ENCODE measurements at places on chromosomes 4 and X. TPM values are rescaled to one million over a fixed set of nuclear protein-coding genes. Genes with fewer than 3 reads are reported as not detected.

GRCh38 chr4:151304755-151305154, 20.6 kb downstream of the SH3D19 start:
- no peak for DNase-seq
- no peaks in the 10 kb centered on the region for H3K27me3 ChIP-seq
- peaks cover 4% of the 10 kb centered on the region for H3K4me1 ChIP-seq
- no peak overlapping the region for H3K4me3 ChIP-seq
- H3K36me3 ChIP-seq, result no peaks in the 10 kb centered on the region

DNA sequence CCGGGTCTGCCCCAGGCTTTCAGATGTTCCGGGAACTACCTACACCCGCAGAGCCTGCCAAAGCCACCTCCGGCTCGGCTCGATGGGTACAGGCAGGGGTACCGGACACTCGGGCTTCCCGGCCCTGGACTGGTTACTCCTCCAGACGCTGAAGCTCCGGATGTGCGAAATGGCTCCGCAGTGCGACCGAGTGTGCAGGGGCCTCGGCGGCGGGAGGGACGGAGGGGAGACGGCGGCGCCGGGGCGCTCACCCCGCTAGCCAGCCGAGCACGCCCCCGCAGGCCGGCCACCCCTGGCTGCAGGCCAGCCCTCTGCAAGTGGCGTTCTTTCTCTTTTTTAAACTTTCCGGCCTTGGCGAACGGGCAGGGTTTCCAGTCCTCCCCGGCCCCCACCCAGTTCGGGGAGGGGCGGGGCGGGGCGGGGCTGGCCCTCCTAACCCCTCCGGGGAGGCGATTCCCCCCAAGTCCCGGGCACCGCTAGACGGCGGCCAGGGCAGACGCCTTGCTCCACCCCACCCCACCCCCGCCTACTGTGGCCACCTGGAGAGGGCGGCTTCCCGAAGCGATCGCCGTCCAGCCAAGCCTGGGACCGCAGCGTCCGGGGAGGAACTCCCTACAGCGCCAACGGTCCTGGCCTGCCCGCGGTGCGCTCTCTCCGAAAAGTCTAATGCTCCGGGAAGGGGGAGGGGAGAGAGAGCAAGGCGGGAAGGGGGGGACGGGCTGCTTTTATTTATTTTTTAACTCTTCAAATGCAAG, 7.5 kb downstream of the BCOR start:
- H3K27ac ChIP-seq, result no peak overlapping the region
- peaks cover 19% of the 10 kb centered on the region for H3K27me3 ChIP-seq
- H3K4me1 ChIP-seq, result peaks cover 30% of the 10 kb centered on the region
- H3K4me3 ChIP-seq, result peak overlapping the region; percentile 67
- H3K36me3 ChIP-seq, result no peaks in the 10 kb centered on the region

DNA sequence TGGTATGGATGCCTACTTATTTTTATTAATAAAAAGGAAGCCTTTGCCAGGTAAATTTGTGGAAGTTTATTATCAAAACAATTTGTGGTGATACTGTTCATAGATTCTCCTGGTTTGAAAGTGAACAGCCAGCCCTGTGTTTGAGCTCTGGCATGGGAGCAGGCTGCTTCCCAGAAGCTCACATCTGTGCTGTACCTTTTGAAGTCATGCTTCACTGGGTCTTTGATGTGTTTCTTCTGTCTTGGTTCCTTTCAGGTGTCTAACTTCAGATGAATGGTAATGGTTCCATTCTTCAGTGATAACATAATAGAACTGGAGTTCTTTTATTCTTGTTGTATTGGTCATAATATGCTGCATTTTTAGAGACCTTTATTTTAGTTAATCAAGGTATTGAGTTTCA, 85.5 kb downstream of the BMPR1B start:
- DNase-seq, result no peak
- H3K36me3 ChIP-seq, result no peaks in the 10 kb centered on the region
- no peak overlapping the region for H3K27ac ChIP-seq
- H3K4me1 ChIP-seq, result no peaks in the 10 kb centered on the region
- no peaks in the 10 kb centered on the region for H3K27me3 ChIP-seq

Gene NUDT10
- total RNA-seq, result 23.8 TPM

Gene CENPVL2
- total RNA-seq, result 2.9 TPM

Gene MTTP
- total RNA-seq, result 0.26 TPM

Gene VCX
- total RNA-seq, result not detected

Measured in H1 (cell line).